ENCODE measurements at places on chromosomes 2 and 18.

DNA sequence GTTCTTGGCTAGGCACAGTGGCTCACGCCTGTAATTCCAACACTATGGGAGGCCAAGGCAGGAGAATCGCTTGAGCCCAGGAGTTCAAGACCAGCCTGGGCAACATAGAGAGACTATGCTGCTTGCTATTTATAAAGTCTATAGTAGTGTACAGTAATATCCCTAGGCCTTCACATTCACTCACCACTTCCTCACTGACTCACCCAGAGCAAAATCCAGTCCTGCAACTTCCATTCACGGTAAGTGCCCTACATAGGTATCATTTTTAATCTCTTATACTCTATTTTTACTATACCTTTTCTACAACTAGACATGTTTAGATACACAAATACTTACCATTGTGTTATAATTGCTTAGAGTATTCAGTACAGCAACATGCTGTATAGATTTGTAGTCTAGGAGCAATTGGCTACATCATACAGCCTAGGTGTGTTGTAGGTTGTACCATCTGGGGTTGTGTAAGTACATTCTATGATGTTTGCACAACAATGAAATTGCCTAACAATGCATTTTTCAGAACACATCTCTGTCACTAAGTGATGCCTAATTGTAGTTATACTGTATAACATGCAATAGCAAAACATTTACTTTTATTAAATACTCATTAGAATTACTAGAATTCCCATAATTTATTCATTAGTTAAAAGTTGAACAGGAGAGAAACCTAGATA is 8.8 kb downstream of the DHX57 start:
- DNase-seq, result no peak

DNA sequence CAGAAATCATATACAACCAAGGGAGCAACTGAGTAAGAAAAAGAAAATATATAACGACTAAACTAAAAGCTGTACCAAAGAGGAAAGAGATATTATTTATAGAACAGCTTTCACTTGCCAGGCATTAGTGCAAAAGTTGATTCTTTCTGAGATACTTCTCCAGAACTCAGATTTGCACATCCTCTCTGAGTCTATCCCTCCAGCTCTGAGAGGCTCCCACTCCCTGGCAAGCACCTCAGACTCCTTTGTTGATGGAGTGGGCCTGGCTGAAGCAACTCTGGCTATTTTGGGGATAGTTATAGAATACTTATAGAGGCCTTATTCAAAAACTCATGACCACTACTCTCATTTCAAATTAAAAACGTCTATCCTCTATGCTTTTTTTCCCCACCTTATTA is 501.6 kb upstream of the TNP1 start:
- no peak for DNase-seq

DNA sequence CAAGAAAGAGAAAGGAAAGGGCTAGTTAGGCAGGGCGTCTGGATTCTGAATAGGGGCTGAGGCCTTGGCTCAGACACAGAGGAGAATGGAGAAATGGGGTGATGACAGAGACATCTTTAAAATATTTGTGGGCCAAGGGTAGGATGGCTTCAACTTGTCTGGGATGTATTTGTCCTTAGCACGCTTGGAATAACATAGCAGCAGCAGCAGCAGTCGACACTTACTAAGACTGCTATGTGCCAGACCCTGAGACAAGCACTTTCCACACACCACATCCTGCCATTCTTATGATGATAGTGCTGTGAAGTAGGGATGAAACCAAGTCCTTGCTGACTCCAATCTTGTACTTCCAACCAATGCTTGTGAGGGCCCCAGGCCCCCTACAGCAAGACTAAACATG is 2.6 kb downstream of the IL1RL1 start:
- no peak for DNase-seq

DNA sequence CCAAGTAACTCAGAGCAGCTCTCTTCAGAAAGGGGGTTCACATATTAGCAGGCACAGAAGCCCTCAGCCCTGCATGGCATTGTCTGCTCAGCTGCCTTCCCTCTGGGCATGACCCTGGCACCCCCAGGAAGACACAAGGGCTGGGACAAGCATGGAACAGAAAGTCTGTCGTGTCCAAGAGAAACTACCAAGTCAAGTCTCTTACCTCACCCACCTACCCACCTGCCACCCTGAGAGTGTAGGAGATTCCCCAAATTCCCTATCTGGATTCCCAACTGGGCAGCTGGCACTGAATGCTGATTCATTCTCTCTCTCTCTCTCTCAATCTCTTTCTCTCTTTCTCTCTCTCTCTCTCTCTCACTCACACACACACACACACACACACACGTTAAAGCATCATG is 21.6 kb downstream of the SMAD7 start:
- DNase-seq, result no peak

DNA sequence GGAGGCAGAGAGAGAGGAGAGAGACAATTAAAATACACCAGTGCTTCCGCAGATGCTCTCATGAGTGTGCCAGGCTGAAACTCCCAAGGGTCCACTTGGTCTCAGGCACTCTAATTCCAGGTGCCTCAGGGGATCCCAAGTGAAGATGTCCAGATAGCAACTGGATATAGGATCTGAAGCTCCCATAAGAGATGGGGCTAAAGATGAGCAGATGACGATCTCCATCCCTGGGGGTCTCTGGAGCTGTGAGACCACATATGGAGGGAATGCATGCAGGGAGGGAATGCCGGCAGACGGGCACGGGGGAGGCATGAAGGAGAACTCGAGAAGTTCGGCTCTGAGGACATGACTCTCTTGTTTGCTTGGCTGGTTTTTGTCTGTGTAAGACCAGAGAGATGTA is 223.7 kb upstream of the RAB6C start:
- DNase-seq, result no peak

- no peak for DNase-seq
These were observed 4.3 kb upstream of the GALNT1 start for GRCh38 chr18:35577045-35577848.

- no peak for DNase-seq
These were observed 55.3 kb downstream of the SP3 start for GRCh38 chr2:173909846-173910245.

All from activated effector memory CD4-positive, alpha-beta T cell treated with Interleukin-2 at 50 U/mL for 16 hours (primary cell).